ENCODE measurements at places on chromosomes 7 and 10.

DNA sequence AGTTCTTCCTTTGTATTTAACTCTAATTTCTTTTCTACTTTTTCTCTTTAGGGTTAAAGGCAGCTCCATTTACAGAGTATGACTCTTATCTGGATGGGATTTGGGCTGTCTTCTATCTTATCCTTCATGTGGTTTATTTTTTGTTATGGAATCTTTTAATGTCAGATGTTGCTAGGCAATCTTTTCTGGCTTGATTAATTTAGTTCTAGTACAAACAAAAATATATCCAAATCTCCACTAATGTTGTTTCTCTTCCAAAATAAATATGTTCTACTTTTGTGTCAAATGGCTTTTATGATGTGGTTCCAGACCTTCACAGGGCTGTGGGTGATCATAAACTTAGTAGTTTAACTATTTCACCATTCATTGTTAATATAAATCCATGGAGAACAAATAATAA, 246.9 kb downstream of the AHR start:
- DNase-seq = no peak

GRCh38 chr10:44962870-44963738, 3.5 kb downstream of the RASSF4 start:
- no peak for DNase-seq

DNA sequence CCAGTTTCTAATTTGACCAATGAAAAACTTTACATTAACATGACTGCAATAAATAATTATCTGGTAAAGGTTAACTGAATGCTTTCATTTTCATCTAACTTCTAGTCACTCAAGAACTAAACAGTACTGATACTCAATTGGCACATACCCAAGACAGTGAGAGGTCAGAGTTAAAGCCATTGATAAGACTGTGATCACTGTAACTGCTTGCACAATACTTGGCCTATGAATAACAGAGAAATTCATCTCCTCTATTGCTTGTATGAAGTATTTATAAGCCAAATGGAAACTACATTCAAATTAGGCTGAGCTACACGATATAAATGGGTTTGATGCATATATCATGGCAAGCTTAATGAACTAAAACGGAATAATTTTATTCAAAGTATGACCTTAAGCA, 43.0 kb downstream of the HERC4 start:
- DNase-seq = no peak

GRCh38 chr10:373526-374309, 238.5 kb downstream of the ZMYND11 start:
- no peak for DNase-seq

- no peak for DNase-seq
These were observed 2.8 kb downstream of the FHIP2A start for GRCh38 chr10:114824391-114824790.

DNA sequence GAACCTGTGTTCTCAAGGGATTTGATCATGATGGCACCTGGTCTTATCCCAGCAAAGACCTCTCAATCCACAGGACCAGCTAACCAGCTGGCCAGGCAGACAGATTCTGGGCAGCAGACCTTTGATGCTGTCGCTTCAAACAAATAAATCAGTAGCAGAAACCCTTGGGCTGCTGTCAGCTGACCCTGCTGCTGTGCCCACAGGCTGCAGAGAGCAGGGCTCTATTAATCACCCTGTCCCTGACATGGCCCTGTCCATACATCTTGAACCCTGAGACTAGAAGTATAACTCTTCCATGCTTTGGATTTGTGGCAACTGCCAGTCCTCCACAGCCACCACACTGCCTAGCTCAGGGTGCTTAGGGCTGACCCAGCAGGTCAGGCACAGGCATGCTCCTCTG, 244.1 kb upstream of the PODXL start:
- no peak for DNase-seq

GRCh38 chr10:84541289-84541637, 212.9 kb downstream of the CCSER2 start:
- no peak for DNase-seq

DNA sequence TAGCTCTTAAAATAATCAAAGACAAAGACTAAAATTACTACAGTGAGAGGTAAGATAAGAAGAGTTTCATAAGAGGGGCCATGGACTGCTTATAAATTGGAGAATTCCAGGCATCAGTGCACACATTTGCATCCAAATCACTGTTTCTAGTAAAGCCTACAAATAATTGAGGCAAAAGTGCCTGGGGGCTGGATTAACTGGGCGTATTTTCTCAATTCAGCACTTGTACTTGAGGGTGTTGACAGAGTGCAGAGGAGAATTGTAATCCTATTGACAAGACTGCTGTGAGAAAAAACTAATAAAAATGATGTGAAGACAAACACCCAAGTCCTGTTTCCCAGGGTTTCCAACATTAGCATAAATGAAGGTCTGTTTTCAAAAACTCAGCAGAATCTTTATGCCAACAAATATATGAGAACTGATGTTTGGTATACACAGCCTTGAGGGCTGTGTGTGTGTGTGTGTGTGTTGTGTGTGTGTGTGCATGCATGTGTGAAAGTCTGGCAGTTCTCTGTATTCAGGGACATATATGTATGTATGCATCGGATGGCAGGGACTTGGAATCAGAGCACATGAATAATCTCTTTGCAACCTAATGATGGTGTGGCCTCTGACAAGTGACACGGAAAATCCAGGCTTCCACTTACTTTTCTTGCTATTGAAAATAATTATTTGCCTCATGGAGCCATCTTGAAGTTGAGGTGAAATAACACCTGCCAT, 182.1 kb upstream of the CDC14C start:
- DNase-seq = no peak

GRCh38 chr7:94395141-94396036, 694 bp downstream of the COL1A2 start:
- DNase-seq = no peak

GRCh38 chr7:107089627-107090026, 45.1 kb downstream of the PRKAR2B start:
- DNase-seq = no peak

GRCh38 chr10:19250546-19250945, 201.9 kb downstream of the MALRD1 start:
- no peak for DNase-seq

DNA sequence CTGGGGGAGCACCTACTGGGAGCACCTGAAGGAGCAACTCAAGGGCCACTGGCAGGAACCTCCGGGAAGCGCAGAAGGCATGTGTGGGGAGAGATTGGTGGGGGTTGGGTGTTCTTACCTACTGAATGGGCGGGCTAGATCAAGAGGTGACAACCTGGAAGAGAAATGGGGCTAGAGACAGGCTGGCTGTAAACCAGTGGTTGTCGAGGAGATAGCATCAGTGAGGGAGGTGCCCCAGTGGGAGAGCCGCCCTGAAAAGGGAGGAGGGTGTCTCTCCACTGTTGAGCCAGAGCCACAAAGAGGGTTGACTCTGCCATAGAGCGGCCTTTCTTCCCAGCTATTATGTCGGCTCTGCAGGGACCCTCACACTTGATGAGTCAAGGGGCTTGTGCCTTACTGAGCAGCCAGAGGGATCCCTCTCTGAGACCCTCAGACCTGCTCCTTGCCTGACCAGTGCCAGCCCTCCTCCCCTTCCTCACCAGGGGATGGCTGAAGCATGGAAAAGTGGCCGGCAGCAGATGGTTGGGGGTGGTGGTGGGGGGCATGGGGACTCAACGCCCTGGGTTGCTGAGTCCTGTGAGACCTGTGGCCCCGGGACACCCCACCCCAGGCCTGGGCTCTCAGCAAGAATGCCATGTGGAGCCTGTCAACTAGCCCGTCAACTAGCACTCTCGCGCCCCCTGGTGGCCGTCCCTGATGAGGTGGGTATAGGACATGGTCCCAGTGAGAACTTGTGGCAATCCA, 36.4 kb upstream of the PURB start:
- DNase-seq = peak; percentile 95

- DNase-seq = no peak
These were observed 20.3 kb upstream of the GNAT3 start for GRCh38 chr7:80532153-80532552.

DNA sequence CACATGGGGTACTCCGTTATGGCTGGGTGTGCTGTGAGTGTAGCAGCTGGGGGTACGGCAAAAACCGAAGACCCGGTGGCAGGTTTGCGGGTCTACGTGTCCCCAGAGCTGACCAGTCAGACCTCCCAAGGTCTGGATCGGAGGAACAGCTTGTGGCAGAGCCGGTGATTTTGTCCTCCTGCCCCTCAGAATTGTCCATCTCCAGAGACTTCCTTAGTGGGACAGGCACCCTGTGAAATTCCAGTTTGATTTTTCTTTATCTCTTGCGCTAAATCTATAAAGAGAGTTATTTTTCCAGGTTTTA, 1.0 kb downstream of the EIF3B start:
- no peak for DNase-seq

- no peak for DNase-seq
These were observed 31.0 kb upstream of the ABCB4 start for GRCh38 chr7:87506246-87507180.

DNA sequence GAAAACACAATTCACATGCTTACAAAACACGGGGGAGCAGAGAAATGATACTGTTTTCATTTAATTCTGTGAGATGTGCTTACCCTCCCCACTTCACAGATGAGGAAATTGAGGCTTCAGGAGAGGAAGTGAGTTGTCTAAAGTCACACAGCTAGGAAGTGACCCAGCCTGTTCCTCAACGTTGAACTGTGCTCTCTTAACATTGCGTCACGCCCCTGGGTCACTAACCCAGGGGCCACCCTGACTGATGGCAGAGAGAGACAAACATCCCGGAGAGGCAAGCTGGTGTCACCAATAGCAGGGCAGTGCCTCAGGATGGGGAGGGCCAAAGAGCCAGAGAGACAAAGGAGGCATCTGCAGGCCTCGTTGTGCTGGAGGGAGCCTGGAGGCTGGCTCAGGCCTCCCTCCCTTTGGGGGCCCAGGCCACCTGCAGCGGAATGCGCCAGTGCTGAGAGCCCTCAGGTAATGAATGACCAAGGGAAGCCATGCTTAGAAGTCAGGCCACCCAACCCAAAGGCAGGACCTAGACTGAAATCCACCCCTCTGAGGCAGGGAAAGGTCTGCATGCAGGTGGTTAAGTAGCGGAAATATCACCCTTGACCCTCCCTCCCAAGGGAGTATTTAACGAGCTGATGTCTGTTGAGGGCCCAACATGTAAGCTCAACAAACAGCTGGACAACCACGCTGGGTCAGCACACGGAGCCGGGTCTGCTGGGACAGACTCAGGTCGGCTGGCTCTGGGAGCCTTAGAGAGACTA, 81.3 kb downstream of the C10orf105 start:
- peak; percentile 82 for DNase-seq
